D721Med (cell line): ENCODE measurements at places on chromosomes 4 and X.

- DNase-seq: no peak
These were observed 416.2 kb upstream of the PRKX start for GRCh38 chrX:4129626-4130025.

GRCh38 chr4:128456171-128456570 lies 168.6 kb upstream of the PGRMC2 start:
- no peak for DNase-seq

DNA sequence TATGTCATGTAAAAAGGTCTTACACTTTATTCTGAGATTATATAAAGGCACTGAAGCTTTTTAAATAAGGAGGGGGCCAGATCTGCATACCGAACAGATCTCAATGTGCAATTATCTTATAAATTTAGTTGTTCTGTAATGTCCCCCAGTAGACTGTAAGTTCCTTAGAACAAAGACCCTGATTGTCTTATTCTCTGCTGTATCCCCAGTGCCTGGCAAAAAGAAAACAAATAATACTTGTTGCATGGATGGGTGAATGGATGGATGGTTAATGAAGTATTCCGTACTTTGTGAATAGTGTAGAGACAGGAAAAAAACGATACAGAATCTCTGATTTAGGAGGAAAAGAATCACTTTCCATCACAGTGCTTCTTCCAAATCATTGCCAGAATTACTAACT lies 141.5 kb downstream of the CHM start:
- DNase-seq: no peak

- DNase-seq: no peak
These were observed 246.4 kb upstream of the SLC7A11 start for GRCh38 chr4:138488533-138488932.

- DNase-seq: no peak
These were observed 4.2 kb upstream of the PPARGC1A start for GRCh38 chr4:23894021-23894420.

DNA sequence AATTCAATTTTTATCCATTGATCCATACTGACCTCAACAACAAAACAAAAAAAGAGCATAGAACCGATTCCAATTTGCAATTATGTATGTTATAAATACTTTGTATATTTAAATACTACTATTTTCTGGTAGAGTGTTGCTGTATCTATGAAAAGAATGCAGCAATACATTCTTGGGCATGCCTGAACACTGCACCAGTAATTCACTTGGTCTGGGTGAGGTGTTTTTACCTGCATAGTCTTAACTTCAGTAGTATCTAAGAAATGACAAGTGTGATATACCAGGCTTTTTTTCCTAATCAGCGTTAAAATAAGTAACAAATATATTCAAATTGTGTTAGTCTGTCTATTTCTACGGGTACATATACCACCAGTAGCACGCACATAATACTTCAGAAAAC lies 120.2 kb downstream of the KLHL13 start:
- DNase-seq: no peak

GRCh38 chrX:46408553-46409407 lies 136.4 kb downstream of the ZNF674 start:
- DNase-seq: no peak

DNA sequence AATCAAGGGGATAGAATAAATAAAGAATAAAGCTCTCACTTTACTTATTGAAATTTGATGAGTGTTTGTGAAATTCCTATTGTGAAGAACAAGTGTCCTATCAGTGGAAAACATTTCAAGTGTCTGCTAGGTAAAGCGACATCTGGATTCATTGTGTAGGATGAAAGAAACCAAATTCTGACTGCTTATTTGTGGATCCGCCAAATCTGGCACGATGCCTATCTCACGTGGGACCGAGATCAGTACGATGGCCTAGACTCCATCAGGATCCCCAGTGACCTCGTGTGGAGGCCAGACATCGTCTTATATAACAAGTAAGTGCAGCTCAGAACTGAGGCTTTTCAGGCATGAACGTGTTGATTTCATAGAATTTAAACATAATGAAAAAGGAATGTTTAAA lies 1.9 kb downstream of the CHRNA9 start:
- no peak for DNase-seq

DNA sequence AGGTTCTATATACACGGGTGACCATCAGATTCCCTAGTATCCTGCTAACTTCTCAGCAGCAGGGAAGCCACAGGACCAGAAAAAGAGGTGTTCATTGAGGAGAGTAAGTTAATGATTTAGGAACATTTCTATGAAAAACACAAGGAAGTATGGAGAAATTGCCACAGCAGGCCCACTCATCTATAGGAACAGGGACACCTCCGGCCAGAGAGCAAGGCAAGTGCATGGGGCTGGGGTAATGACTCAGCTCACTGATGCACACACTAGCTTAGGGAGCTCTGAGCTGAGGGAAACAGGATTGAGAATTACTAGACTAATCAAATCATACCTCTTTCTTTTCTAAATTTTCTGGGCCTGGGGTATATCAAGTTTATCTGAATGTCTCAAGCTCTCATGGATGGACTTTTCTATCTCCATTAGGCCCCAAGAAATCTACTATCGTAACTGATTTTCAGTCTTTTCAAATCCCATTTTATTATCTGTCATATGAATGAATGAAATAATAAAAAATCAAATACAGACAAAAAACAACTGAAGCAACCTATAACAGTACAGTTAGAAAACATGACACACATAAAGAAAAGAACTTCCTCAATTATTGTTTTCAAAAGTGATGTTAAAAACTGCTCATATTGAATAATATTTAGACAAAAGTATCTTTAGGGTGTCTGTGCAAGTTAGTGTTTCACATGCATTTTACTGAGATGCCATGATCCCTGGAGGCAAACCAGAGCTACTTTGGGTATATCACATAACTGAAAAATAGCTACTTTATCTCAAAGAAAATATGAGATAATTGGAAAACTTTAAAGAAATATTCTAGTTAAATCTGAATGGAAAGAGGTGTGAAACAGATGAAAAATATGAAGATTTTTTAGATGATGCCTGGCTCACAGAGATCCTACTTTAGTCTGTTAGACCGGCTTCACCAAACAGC lies 89.8 kb downstream of the FBXO8 start:
- DNase-seq: no peak

- DNase-seq: no peak
These were observed 90.5 kb upstream of the WDR1 start for GRCh38 chr4:10207116-10207515.

GRCh38 chr4:169286562-169287301 lies 16.0 kb upstream of the SH3RF1 start:
- DNase-seq: no peak

GRCh38 chrX:153763298-153763932 lies 634 bp upstream of the PLXNB3 start:
- no peak for DNase-seq

DNA sequence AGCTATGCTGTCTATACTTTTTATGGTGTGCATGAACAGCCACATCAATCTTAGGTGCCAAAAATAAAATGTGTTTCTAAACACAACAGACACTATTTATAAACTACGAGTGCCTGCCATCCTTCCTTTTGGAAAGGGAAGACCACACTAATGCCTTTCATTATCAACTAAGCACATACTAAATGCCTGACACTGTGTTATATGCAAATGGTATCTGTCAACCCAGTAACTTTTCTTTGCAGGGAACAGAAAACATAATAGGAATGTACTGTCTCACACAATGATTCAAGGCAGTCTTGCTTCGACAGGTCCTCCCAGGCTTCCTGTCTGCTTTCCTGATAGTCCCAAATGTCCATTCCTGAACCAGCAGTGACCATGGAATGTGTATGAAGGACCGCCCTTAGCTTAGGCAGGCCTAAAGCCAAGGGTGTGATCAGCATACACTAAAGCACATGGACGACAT lies 43.8 kb downstream of the ADGRA3 start:
- DNase-seq: no peak

DNA sequence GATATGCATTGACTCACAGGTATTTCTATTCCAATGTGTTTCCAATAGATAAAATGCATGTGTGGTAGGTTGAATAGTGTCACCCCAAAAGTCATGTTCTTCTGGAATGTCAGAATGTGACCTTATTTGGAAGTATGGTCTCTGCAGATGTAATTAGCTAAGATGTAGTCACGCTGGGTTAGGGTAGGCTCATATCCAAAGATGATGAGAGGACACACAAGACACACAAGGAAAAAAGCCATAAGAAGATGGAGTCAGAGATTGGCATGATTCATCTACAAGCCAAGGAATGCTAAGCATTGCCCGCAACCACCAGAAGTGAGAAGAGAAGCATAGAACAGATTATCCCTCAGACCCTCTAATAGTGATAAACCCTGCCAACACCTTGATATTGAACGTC lies 17.5 kb downstream of the ZNF330 start:
- no peak for DNase-seq

DNA sequence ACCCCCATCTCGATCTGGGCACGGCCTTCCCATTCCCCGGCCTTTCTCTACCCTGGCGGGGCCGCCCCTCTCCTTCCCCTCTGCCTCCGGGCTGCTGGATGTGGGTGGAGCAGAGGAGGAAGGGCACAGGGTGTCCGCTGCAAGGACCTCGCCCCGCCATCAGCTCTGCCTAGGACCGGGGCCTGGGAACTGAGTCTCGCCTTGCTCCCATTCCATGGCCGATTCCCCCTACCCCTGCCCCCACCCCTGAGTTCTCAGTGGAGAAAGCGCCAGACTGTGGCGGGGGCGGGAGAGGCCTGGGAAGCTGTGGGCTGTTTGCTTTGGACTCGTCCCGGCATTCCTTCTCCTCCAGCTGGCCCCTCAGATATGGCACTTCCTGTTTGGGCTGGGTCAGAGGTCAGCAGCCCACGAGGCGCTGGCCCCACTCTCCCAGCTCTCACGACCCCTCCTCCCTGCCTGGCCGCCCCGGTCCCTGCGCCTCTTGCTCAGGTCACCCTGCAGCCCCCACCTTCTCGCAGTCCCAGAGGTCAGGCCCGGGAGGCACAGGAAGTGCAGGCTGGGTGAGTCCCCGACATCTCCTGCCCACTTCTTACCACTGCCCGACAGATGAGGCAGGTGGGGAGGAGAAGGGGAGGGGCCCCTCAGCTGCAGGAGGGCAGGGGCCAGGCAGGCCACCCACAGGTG lies 6.4 kb upstream of the BGN start:
- DNase-seq: no peak

- DNase-seq: no peak
These were observed 91.5 kb upstream of the ZNF827 start for GRCh38 chr4:146029939-146030710.

GRCh38 chrX:9522378-9523155 lies 57.7 kb downstream of the TBL1X start:
- no peak for DNase-seq

- DNase-seq: no peak
These were observed 442.4 kb downstream of the ZIC3 start for GRCh38 chrX:138008281-138008680.

- DNase-seq: peak; percentile 24
These were observed 125.0 kb upstream of the TBL1X start for GRCh38 chrX:9339603-9340491.

GRCh38 chr4:110059556-110060191 lies 138.7 kb downstream of the ELOVL6 start:
- no peak for DNase-seq

DNA sequence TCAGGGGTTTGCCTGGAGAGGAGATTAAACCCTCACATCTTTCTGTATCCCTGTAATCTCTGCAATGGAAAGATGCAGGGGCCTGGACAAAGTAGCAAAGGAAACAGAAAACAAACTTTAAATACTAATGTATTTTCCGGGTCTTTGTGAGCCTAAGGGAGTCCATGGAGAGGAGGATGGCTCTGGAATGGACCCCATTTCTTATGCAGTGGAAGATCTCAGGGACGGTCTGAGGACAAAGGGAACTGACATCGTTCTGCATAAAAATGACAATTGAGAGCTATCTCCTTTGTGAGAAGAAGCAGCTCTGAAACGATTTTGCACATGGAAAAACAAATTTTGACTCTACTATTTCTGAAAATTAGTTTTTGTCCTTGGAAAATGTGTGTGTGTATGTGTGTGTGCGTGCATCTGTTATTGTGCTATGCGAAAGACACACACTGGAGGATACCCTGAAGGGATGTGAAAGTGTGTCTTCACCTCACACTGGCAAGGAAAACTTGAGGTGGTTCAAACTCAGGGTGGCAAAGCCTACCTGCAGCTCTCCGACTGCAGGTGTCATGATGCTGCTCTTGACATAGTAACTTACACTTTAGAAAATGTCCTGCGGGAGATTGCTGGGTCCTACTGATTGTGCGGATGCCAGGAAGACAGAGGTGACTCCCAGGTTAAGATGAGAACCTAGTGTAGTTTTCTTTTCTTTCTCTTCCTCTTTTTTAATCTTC lies 126.4 kb upstream of the JADE1 start:
- no peak for DNase-seq

- DNase-seq: no peak
These were observed 517.4 kb downstream of the RPA4 start for GRCh38 chrX:97401154-97401553.

DNA sequence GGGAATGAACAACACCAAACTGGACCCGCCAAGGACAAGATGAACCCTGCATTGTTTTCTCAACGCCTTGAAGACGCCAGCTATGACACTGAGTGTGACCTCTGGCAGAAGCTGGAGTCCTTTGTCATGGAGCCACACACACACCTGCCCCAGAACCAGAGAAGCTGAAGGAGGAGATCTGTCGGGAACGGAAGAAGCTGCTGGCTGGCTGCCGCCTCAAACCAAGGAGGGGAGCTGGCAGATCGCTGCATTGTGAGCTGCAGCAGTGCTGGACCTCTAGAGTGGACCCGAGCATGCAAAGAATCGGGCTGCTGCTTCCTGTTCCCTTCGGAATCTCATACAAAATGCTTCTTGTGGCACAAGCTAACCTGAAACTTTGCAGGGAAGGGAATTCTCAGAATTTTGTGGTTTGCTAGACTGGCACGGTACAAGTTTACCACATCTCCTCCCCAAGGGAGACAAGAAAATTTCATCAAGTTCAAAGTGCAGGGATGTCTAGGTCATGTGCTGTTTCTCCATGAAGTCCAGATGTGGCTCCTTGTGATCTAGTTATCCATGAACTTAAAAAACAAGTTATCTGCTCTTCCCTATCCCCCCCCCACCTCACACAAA lies 23.4 kb upstream of the GLRB start:
- no peak for DNase-seq

- no peak for DNase-seq
These were observed 22.3 kb downstream of the UBA6 start for GRCh38 chr4:67678612-67679011.

GRCh38 chrX:15143825-15144121 lies 126.1 kb downstream of the ASB9 start:
- DNase-seq: no peak
